WERI-Rb-1 (cell line): ENCODE measurements at places on chromosomes 6 and 20.
A peak's percentile ranks its signal among the peaks of the same experiment; 100 is the strongest.

GRCh38 chr20:34535857-34536256 lies 19.6 kb downstream of the DYNLRB1 start:
- no peak for DNase-seq

DNA sequence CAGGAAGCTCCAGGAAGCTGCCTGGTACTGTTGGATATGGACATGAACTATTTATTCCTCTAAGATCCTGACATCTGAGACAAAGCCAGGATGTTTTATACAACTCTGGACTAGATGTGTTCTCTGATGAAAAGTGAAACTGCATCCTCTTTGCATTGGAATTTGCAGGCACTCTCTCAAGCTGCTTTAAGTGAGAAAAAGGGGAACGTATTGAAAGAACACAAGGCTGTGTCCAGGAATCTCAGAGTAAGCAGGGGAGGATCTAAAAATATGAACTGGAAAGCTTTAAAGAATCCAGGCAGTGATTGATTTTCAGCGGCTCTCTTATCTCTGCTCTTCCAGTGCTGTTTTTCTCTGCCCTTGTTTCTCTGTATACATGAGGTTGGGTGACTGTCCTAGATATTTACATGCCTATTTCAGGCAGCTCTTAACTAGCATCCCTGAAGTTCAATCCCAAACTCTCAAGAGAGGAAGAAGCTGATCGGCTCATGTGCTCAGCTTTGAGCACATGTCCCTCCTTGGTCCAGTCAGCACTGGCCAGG lies 193.8 kb downstream of the PLCB4 start:
- no peak for DNase-seq

DNA sequence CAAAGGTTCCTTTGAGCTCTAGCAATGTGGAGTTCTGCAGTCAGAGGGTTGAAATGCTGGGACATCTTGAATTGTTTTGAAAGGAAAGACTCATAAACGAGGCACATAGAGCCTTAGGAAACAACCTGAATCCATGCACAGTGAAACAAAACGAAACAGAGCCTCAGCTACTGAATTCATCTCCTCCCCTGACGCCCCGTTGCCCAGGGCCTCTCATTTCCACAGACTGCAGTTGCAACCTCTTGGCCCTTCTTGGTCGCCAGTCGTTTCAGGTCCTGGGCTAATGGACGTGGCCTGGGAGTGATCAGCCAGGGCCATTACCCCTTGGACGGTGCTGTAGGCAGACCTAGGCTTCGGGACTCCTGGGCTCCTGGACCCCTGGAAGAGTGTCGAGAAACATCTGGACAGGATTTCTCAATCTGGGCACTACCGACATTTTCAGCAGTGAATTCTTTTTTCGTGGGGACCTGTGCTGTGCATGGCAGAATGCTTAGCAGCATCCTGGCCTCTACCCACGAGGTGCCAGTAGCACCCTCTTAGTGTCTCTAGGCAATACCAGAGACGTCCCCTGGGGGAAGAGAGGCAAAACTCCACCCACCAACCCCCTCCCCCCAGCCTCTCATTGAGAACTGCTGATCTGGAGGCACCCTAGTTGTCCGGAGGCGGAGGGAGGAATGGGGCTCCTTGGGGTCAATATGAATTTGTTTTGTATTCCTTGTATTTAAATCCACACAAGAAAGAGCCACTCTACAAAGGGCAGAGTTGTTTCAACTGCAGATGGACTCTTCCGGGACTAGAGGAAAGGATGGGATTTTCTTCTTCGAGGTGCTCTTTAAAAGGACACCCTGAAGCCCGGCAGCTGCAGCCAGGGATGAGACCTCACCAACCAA lies 50.2 kb downstream of the TMEM242 start:
- DNase-seq: peak; percentile 41

- DNase-seq: no peak
These were observed 9.6 kb downstream of the ERGIC3 start for GRCh38 chr20:35551503-35551902.

- no peak for DNase-seq
These were observed 2.0 kb downstream of the ZBP1 start for GRCh38 chr20:57618091-57618763.

GRCh38 chr20:11852189-11852588 lies 65.5 kb upstream of the BTBD3 start:
- no peak for DNase-seq

DNA sequence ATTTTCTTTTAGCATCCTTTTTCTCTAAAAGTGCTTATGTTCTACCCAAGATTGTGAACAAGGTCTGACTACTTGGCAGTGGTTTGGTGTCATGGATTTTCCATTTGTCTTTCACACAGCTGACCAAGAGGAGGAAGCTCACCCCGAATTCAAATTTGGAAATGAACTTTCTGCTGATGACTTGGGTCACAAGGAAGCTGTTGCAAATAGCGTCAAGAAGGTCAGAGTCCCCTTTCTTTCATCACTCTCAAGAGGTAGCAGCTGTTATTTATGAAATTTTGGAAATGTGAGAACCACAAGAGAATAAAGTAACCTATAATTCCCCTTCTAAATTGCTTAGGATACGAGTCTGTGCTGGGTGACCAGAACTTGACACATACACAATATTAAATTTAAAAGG lies 113.0 kb upstream of the LAMP5 start:
- no peak for DNase-seq

DNA sequence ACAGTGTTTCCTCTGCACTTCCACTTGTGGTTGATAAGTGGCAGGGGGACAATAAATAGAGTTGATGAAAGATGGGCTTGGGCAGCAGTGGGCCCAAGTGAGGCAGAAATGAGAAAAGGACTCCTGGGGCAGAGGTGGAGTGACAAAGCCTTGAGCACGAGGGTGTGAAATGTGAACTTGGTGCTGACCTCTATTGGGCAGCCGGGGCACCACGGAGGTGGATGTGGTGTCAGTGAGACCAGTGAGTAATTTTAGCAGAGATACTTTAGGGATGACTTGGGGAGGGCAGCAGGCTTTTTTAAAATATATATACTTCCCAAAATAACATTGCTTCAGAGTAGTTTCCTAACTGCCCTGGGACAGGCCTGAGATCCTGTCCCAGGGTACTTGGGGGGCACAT lies 30.6 kb upstream of the MYLK2 start:
- no peak for DNase-seq

GRCh38 chr20:19916531-19917485 lies 100.4 kb upstream of the NAA20 start:
- DNase-seq: no peak

GRCh38 chr6:74044417-74045096 lies 348.6 kb downstream of the CD109 start:
- no peak for DNase-seq

DNA sequence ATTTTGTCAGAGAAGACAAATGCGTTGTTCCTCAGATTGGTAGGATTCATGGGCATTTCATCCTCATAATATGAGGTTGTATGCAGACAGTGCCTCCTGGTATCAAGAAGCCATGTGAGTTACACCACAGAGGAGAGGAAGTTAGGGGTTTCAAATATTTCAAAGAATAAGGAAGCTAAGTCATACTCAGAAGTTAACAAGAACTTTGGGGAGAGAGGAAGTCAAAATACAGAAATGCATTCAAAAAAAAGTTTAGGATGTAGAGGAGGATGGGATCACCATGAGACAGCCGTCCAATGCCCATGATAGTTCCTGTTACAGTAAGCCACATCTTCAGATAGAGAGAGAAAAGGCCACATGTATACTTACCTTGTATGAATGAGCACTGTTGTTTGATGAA lies 22.3 kb downstream of the HLA-DOB start:
- no peak for DNase-seq

DNA sequence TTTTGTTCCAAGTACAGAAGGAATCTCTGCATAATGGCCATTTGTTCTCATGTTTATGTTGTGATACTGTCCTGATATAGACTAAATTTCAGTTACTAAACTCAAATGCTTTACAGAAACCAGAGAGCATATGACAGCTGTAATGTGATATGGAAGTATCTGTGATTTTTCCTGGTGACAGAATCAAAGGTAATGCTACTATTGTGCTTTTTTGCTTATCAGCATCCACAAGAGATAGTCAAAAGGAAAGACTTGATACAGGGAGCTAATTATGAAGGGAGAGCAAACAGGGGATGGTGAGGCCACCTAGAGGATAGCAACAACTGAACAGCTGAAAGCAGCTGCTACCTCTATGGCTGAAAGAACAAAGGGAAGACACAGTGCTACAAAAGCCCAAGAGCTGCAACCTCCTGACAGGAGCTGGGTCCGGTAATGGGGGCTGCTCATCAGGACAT lies 181.4 kb downstream of the PHF3 start:
- peak; percentile 14 for DNase-seq

GRCh38 chr6:75171986-75172385 lies 33.9 kb downstream of the COL12A1 start:
- DNase-seq: no peak

- DNase-seq: no peak
These were observed 24.1 kb downstream of the DEK start for GRCh38 chr6:18240230-18240629.

- no peak for DNase-seq
These were observed 5.1 kb downstream of the IGF2R start for GRCh38 chr6:159973951-159974350.
